Iris pigment epithelial cell (primary cell): ENCODE measurements at places on chromosomes 11 and 22.
A peak's percentile ranks its signal among the peaks of the same experiment; 100 is the strongest.

DNA sequence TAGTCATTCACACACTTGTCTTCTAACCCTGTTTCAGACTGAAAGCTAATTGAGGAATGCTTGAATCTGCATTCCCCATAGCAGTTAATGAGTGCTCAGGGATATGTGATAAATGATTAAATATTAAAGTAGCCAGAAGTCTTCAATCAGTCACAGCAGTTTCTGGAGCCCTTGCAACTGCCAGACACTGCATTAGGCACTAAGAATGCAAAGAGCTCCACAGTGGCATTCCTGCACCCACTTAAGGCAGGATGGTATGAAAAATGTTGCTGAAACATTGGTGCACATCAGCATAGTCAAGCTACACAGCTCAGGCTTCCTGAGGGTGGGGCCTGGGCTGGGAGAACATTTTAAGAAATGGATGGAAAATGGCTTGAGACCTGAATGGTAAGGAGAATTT, 6.5 kb downstream of the DTX4 start:
- DNase-seq = no peak

DNA sequence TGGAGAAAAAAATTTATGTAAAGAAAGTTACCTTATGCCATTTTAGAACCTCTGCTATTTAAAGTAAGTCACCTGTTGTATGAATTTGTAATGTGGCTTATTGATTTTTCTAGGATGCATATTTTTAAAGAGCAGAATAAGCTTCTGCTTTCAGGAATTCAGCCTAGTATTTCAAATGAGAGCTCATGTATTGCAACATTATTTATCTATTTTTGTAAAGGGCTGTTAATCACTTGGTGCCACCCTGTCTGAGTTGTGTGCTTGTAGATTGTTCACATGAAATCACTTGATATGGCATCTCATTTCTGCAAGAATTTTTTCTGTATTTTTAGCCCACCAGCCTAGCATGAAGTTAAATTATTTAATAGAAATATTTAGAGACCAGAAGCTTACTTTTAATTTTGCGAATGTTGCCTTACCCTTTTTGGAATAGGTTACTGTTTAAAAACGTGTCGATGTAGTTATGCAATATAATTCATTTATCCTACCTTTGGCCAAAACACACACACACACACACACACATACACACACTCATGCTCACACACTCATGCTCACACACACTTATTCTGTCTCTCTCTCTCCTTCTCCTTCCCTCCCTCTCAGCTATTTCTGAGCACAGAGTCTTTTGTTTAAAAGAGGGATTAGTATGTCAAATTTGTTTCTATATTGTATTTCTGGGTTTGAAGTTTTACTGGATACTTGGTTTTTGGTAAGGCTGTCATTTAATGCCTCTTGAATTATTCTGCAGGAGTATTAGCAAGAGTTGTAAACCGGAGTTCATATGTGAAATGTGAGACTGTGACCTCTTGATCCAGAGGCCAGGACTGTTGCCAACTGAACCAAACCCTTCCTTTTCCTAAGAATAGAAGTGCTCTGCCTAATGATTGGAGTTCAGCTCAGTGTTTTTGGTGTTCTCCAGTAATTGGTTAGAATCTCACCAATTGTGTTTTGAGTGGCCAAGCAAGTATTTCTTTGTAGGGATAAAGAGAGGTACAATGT, 34.4 kb downstream of the YAP1 start:
- DNase-seq = peak; percentile 70

- no peak for DNase-seq
Measured at GRCh38 chr11:22780952-22781593, 48.5 kb downstream of the SVIP start.

- DNase-seq = no peak
Measured at GRCh38 chr22:20721409-20722218, 52.3 kb upstream of the SERPIND1 start.

DNA sequence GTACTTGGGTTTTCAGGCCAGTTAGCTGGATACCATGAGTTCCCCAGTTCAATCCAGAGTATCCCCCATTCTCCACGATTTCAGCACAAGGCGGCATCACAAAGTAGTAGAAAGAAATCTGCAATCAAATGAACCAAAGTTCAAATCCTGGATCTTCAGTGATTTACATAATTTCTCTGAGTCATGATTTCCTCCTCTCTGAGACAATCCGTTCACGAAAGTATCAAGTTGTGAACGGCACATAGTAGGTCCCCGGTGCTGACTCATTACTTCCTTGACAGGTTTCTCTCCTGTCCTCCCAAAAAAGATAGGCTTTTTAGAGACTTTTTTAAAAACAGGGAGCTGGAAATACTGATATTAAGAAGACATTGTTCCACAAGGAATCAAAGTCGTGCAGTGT, 69.1 kb upstream of the AKIP1 start:
- DNase-seq = peak; percentile 80

DNA sequence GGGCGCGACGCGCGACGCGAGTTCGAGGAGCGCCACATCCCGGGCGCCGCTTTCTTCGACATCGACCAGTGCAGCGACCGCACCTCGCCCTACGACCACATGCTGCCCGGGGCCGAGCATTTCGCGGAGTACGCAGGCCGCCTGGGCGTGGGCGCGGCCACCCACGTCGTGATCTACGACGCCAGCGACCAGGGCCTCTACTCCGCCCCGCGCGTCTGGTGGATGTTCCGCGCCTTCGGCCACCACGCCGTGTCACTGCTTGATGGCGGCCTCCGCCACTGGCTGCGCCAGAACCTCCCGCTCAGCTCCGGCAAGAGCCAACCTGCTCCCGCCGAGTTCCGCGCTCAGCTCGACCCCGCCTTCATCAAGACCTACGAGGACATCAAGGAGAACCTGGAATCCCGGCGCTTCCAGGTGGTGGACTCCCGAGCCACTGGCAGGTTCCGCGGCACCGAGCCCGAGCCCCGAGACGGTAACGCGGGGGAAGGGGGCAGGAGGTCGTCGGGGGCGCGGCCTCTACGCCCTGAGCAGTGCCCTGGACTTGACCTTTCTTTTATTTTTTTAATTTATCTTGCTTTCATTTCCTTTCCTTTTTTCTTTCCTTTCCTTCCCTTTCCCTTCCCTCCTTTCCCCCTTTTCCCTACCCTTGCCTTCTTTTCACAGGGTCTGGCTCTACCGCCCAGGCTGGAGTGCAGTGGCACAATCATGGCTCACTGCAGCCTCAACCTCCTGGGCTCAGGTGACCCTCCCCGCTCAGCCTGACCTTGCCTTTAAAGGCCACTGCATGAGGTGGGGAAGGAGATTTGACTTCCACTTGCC, 5.0 kb downstream of the MPST start:
- DNase-seq = no peak

DNA sequence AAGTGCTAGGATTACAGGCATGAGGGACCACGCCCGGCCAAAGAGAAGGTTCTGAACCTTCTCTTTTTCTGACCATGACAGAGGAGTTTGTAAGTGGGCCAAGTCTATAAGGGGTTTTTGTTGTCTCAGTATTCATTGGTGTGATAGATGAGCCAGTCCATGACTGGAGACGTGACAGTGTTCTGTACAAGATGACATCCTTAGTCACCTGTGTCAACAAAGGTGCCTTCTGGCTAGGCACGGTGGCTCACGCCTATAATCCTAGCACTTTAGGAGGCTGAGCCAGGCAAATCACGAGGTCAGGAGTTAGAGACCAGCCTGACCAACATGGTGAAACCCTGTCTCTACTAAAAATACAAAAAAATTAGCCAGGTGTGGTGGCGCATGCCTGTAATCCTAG, 4.2 kb upstream of the KLHL22 start:
- no peak for DNase-seq

GRCh38 chr11:61054927-61055562, 47.2 kb upstream of the CD5 start:
- no peak for DNase-seq

GRCh38 chr22:17842386-17842785, 68.1 kb upstream of the BID start:
- no peak for DNase-seq

- peak; percentile 59 for DNase-seq
Measured at GRCh38 chr11:9858822-9859221, 194.9 kb downstream of the SWAP70 start.

DNA sequence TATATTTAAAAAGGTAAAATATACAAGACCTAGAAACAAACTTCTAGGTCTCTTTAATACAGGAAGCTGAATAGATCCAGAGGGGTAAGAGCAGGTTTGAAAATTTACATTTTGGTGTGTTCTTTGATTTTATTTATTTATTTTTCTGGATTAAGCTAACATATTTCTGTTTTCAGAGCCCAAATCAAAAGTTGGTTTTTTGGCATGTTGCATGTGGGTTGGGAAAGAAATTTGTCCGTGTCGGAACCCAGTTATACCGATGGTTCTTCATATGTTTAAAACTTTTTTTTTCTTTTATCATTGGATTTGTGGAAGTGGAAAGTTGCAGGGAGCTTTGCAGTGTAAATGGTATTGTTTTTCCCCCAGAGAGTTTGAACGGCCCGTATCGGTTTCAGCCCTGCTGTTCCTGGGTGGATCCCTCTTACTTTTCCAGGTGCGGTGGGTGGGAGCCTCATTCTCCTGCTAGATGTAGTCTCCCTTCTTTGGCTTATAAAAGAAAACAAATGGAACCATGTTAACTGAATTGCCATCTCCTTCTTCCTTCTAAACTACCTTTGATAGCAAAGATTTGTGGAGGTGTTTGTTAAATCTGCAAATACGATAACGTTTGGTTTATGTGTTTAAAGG, 746 bp downstream of the CTNND1 start:
- no peak for DNase-seq

DNA sequence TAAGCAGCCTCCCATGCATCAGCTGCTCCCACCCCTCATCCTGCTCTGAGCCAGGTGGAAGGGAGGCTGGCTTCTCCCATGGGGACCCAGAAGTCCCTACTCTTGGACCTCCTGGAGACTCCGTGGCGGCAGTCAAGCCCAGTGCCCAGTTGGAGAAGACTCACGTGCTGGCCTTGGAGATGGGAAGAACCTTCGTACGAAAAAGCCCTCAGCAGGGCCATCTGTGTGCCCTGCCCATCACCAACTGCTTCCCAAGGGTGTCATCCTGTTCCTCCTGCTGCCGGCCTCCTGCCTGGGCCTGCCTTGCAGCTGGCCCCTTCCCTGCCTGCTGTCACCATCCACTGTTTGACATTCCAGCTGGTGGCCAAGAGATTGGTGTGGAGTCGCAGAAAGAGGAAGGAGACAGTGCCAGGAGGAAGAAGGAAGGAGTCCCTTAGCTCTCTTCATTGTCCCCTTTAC, 28.0 kb downstream of the ARHGAP1 start:
- no peak for DNase-seq

- no peak for DNase-seq
Measured at GRCh38 chr11:61140416-61140815, 20.8 kb downstream of the VPS37C start.

DNA sequence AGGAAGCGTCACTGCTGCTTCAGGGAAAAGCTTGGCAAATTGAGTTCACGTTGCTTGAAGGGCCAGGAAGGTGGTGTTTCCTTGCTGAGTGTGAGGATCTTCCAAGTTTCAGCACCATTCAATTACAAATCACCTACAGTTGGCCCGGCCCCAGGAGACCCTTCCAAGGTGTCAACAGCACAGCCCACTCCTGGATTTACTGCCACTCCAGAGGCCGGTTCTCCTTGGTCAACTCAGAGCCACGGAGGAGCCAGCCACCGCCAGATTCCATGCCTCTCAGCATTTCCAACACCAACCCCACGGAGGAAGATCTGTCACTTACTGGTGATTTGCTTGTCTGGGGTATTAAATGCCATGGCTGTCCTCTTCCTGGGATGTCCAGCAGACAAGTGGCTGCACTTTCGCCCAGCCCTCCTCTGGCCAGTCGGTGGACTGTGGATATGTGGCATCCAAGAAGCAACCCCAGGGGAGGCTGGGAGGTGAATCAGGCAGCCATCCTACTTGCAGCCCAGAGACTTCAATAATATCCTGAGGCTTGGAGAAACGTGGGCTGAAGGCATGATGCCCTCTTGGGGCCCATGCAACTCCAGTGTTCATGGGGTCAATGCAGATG, 74.1 kb upstream of the SHANK2 start:
- DNase-seq = no peak

GRCh38 chr22:19393704-19394103, 37.8 kb downstream of the HIRA start:
- DNase-seq = no peak

- no peak for DNase-seq
Measured at GRCh38 chr11:8792710-8793109, 110.1 kb downstream of the RPL27A start.

DNA sequence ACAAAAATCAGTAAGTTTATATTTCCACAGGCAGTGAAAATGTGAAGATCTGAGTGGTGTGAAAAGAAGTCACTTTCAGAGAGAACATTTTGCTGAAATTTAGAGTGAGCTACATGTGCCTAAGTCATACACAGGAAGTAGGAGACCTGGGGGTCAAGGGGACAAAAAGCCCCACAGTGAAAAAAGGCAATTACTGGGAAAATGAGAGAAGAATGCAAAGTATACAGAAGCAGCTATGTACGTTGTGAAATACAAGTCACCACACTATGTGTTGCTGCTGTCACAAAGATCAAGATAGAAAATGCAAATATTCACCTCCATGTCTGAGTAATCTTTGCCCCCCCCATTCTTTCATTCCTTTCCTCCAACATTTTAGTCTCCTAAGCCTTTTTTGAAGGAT, 21.6 kb upstream of the SESN3 start:
- DNase-seq = no peak

GRCh38 chr11:22778642-22779041, 51.0 kb downstream of the SVIP start:
- DNase-seq = no peak

- no peak for DNase-seq
Measured at GRCh38 chr22:45891471-45891995, 85.4 kb downstream of the WNT7B start.

DNA sequence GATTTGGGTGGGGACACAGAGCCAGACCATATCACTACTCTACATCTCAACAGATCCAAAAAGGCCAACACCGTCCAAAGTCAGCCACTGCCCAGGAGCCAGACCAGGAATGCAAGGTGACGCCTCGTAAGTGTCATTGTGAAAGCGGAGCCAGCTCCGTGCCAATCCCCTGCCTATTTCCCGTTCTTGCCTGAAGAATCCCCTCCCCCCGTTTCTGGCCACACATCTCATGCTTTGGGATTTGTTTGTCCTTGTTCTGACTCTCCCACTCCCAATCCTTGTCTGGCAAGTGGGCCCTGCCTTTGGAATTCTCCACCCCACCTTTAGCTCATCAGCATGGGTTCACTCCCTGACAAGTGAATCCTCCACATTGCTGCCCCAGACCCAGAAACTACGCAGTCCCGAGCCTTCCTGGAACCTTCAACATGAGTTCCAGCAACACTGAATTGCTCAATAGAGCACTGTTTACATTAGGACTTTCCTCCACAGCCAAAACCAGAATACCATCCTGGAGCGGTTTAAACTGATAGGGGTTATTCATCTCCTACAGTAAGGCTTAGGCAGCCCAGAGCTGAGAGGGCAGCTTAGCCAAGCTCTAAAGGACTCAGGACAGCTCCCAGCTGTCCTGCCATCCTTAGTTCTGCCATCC, 6.0 kb upstream of the SLC35C1 start:
- DNase-seq = peak; percentile 85

DNA sequence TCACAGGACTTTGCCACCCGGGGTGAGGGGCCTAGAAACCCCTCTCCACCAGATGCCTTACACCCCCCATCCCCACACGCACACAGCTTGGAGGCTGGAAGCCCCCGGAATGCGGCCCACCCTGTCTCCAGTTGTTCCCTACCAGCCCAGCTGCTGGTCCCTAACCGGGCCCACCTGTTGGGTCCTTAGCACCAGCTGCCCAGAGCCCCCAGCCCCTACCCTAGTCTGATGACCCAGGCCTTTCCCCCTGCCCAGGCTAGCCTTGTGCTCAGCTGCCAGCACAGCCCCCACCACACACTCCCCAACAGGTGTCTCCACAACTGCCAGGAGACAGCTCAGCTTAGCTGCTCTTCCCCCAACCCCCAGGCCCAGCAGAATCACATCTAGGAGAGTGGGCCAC, 67.1 kb downstream of the CDKN1C start:
- no peak for DNase-seq
